Stimulated activated CD8-positive, alpha-beta memory T cell treated with anti-CD3 and anti-CD28 coated beads, Interleukin-15, amount 100 ng/mL, for 24 hours (primary cell): ENCODE measurements at places on chromosomes 4 and X.

- no peak for DNase-seq
Observed at GRCh38 chrX:154373340-154374306, 811 bp downstream of the FLNA start.

DNA sequence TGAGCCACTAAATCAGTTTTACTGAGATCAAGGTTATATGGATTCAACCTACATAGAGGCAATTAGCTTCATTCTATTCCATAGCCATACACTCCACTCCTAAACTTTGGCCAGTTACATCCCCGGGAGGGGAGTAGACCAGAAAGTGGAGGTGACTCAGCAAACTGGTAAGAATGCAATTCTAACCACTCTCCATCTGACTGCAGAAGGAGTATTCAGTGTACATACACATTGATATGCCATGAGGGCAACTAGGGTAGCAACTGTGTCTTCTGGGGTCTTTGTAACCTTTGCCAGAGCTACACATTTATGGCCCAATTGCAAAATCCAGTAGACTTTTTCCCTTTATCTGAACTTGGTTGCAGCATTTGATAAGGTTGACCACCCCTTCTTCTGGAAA, 7.6 kb downstream of the SLC25A43 start:
- no peak for DNase-seq

DNA sequence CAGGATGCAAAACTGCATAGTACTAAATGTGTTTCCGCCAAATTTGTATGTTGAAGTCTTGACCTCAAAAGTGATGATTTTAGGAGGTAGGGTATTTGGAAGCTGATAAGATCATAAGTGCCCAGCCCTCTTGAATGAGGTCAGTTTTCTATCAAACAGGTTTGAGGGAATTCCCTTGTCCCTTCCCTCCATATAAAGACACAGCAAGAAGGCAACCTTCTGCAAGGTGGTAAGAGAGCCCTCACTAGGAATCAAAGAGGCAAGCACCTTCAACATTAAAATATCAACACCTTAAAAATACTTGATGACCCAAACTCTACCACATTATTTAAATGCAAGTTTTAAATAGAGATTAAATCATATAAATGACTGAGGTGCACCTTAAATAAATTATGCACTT, 288.6 kb downstream of the EPHA5 start:
- no peak for DNase-seq

GRCh38 chrX:45761920-45762319, 561.2 kb upstream of the DIPK2B start:
- DNase-seq = no peak

- no peak for DNase-seq
Observed at GRCh38 chr4:173231916-173232315, 63.3 kb downstream of the GALNT7 start.

DNA sequence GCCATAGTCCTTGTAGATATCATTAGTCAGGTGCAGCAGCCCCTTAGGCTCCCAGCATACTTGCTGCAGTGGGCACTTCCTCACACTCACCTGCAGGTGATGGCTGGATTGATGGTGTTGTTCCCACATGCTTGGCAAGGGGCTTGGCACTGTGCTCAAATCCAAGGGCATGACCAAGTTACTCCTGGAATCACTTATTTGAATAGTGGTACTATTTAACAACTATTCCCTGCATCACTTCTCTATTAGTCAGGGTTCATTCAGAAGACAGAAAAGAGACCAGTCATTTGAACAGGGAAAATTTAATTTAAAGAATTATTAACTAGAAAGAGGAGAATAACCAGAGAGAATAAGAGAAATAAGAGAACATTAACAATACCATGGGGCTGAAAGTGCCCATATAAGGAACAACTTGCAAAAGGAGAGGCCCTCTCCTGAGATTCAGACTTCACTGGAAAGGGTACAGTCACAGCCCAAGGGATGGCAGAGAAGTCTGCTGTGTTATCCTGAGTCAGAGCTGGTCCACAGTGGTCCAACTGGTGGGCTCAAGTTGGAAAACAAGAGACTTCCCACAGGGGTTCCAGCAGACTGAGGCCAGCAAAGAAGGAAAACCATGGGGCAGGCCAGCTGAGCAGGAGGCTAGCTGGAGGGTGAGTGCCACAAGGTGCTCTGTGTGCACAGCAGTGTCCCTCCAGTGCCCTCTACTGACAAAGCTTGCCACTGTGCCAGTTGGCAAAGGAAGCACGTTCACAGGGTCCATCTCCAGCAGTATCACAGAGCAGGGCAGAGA, 9.8 kb downstream of the SPP1 start:
- DNase-seq = no peak

DNA sequence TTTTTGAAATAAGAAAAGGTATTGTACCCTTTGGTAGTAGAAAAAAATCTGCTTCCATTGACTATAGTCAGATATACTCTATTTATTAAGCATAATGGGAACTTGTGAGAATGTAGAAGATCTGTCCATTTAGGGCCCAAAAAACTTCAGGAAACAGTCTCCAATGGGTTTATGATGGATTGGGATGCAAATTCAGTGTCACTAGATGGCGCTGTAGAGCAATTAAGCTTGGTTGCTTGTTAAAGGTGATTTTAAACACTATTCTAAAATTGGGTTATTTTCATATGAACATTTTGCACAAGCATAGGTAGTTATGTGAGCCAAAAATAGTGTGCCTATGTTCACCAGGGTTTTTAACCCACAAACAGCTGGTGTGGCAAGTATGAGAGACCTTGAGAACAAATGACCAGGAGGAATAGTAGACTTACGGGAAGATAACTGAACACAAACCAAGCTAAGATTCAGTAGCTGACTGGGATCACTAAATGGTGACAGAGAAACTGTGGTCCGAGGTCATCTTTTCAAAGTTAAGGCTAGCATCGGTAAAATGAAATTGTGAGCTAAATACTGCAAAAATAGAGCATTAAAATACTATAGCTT, 80.3 kb upstream of the LSM6 start:
- DNase-seq = no peak

GRCh38 chrX:12970691-12971202, 4.2 kb upstream of the TMSB4X start:
- no peak for DNase-seq

- DNase-seq = no peak
Observed at GRCh38 chr4:8705161-8706145, 112.9 kb downstream of the CPZ start.

DNA sequence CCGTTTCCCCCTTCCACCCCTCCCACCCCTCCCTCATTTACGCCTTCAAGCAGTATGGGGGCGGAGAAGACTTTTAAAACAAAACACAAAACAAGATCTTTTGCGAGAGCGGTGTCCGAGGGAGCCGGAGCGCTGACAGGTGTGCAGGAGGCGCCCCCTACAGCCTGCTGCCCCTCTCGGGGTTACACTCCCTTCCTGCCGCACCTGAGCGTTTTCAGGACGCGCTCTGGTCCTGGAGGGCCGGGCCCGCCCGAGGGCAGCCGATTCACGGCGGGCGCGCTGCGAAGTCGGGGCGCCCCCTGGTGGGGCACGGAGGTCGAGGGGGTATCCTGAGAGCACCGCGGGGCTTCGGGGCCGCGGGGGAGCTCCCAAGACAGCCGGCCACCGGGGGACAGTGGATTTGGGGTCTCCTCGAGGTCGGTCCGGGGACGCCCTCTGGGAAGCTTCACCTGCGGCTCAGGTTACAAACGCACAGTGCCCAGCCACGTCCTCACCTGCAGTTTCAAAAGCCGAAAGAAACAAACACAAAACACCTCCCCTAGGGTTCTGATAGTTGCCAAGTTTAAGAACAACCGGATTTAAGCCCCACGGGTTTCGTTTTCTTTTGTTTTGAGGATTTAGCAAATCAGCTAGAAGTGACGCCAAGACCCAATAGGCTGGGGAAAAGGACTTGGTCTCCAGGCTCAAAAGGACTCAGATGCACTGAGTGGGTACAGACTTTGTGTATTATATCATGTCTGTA, 8.0 kb upstream of the NEUROG2 start:
- DNase-seq = peak; percentile 61

DNA sequence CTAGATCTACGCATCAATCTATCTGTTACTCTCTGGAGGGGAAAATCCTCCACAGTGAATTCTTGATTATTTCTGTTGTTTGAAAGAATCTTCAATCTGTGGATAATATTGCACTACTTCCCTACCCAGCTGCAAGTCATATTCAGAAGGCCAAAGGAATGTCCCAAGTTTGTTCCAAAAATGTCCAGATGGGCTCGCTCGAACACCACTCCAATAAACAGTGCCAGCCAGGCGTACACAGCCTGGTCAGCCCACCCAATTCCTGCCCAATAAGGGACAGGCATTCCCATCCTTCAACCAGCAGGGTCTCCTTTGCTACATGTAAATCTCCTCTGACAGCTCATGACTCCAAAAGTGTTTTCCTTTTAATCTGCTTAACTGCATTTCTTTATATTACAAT, 80.7 kb upstream of the GPM6B start:
- DNase-seq = no peak

DNA sequence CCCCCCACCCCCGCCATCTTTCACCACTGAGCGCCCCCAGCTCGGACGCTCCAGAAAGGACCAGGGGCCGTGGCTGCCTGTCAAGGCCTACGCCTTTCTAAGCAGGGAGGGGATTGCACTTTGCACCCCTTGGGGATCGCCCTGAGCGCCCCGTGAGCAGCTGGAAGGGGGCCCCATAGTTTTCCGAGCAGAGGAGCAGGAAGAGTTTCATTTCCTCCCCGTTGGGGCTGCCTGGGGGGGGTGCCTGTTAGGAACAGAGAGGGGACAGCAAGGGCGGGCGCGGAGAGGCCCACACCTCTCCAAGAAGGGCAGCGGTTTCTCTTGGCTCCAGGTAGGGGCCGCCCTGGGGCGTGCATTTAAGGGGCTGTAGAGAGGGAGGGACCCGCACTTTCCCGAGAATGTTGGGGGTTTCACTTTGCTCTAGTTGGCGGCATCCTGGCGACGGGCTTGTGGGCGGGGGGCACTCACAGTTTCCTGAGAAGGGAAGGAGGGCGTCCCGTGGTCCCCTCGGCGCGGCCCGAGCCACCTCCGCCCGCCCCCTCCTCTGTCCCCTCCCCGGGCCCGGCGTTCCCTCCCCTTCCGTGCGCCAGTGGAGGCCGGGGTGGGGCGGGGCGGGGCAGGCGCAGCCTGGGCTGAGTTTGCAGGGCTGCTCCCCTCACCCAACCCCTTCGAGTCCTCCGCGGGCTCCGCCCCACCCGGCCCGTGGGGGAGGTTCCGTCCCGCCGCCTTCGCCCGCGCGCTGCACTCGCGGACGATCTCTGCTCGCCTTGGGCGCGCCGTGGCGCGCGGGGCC, 82.3 kb upstream of the CD99 start:
- peak; percentile 63 for DNase-seq

- DNase-seq = no peak
Observed at GRCh38 chr4:175961604-175962003, 104.0 kb upstream of the WDR17 start.

GRCh38 chrX:17412692-17413091, 37.7 kb downstream of the NHS start:
- DNase-seq = no peak

DNA sequence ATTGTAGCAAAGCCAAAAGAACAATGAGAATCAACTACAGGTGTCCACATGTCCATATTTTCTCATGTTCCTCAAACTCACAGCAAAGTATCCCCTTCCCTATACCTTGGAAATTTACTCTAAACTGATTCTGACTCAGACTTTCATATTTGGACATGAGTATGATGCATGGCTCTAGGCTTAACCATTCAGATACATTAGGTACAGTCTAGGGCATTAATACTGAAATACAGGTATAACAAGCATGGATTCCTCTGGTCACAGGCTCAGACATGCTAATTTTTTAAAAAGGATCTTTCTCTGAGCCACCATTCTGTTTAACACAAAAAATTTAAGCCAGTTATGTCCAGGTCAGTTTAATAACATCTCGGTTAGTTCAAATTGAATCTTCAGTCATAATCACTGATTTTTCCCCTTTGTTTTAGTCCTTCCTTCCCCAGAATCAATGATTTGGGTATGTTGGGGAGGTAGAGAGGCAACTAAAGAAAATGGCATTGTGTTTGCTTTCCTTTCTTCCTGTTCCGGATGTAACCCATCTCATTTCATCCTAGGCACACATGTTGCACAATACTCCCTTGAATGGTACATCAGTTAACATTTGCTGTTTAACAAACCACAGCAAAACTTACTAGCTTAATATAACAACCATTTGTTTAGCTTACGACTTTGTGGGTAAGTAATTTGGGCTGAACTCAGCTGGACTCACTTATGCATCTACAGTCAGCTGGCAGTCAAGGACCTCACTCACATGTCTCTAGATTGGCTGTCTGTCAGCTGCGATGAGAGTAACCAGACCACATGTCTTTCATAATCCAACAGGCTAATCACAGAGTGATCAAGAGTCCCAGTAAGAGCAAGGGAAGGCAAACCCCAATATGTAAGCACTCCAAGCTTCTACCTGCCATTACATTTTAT, 75.3 kb upstream of the GRIA3 start:
- no peak for DNase-seq

DNA sequence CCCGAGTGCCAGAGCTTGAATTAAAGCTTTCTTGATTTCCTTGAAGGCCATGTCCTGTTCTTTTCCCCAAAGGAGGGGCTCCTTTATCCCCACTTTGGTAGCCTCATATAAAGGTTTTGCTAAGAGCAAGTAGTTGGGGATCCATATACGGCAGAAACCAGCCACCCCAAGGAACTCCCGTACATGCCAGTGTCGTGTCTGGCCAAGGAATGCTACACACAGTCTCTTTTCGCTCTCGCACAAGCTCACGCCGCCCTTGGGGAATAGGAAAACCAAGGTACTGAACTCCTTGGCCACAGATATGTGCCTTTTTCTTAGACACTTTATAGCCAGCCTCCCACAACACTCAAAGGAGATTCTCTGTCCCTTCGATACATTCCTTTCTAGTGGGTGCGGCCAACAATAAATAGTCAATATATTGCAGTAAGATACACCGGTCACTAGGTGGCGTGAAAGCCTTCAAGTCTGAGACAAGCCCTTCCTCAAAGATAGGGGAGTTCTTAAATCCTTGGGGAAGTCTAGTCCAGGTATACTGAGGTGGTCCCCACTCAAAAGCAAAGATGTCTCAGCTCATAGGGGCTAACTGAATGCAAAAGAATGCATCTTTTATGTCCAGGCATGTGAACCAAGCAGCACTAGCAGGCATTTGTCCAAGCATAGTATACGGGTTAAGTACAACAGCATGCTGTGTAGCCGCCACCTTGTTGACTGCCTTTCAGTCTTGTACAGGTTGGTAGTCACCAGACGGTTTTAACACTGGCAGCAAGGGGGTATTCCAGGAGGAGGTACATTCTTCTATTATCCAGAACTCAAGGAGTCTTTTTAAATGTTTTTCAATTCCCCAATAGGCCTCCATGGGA, 57.8 kb upstream of the XAGE1B start:
- no peak for DNase-seq

- no peak for DNase-seq
Observed at GRCh38 chr4:158836828-158837449, 68.1 kb downstream of the FNIP2 start.

DNA sequence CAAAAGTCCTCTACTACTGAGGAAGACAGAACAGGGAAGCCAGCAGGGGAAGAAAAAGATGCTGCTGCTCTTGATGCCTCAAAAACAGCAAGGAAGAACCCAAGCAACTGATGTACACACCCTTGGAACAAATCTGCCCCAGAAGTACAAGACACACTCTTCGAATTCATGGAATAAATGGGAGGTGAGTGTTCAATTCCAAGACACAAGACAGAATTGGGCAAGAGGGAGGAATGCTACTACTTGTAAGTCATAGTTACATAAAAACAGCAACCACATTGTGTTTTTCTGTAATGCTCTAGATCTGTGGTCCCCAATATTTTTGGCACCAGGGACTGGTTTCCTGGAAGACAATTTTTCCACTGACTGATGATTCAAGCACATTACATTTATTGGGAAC, 58.0 kb upstream of the H2AZ1 start:
- DNase-seq = no peak

- peak; percentile 7 for DNase-seq
Observed at GRCh38 chrX:39772057-39772832, 325.5 kb downstream of the BCOR start.

GRCh38 chr4:140122891-140123290, 31.1 kb downstream of the MAML3 start:
- DNase-seq = no peak
